ENCODE measurements at places on chromosomes 4 and X. TPM values are rescaled to one million over a fixed set of nuclear protein-coding genes. Genes with fewer than 3 reads are reported as not detected.

SUPT20HL2 gene
- not detected for total RNA-seq

IGFBP7 gene
- total RNA-seq: 4.3 TPM

SPANXA1 gene
- not detected for total RNA-seq

SPANXC gene
- not detected for total RNA-seq

CSAG3 gene
- total RNA-seq: not detected

CC2D2A gene
- 12.2 TPM for total RNA-seq

HPSE gene
- 4.8 TPM for total RNA-seq

MND1 gene
- 33.6 TPM for total RNA-seq

AASDH gene
- 13.3 TPM for total RNA-seq

DSPP gene
- not detected for total RNA-seq

CLCN5 gene
- total RNA-seq: 9.4 TPM

TBX22 gene
- total RNA-seq: not detected

CPXCR1 gene
- not detected for total RNA-seq

NMU gene
- total RNA-seq: 4.9 TPM

GPR119 gene
- total RNA-seq: not detected

GAB3 gene
- total RNA-seq: 0.20 TPM

AFAP1 gene
- 29.8 TPM for total RNA-seq

PAGE4 gene
- total RNA-seq: not detected

PCDH18 gene
- total RNA-seq: 0.46 TPM

SATL1 gene
- 0.17 TPM for total RNA-seq

FRMPD3 gene
- total RNA-seq: not detected

KLHL15 gene
- 19.3 TPM for total RNA-seq

SH3BGRL gene
- 77.1 TPM for total RNA-seq

IGSF1 gene
- 0.67 TPM for total RNA-seq

MRFAP1 gene
- total RNA-seq: 64.5 TPM

SLC34A2 gene
- not detected for total RNA-seq

TKTL2 gene
- not detected for total RNA-seq

HERC5 gene
- total RNA-seq: 3.0 TPM

RWDD4 gene
- 46.1 TPM for total RNA-seq

Data from NCI-H460 (cell line).